ENCODE measurements at places on chromosomes 2 and 18.

DNA sequence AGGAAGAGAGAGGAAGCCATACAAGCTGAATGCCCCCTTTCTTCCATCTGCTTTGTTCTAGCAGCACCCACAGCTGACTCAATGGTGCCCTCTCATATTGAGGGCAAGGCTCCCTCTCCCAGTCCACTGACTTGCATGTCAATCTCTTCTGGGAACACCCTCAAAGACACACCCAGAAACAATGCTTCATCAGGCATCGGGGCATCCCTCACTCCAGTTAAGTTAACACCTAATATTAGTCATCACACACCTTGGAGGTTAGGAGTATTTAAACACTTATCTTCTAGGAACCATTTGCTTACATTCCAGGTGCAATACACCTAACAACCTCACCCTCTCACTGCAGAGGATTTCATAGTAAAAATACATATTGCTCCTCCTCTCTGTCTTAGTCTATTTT, 993.5 kb upstream of the DDX18 start:
- DNase-seq = no peak

DNA sequence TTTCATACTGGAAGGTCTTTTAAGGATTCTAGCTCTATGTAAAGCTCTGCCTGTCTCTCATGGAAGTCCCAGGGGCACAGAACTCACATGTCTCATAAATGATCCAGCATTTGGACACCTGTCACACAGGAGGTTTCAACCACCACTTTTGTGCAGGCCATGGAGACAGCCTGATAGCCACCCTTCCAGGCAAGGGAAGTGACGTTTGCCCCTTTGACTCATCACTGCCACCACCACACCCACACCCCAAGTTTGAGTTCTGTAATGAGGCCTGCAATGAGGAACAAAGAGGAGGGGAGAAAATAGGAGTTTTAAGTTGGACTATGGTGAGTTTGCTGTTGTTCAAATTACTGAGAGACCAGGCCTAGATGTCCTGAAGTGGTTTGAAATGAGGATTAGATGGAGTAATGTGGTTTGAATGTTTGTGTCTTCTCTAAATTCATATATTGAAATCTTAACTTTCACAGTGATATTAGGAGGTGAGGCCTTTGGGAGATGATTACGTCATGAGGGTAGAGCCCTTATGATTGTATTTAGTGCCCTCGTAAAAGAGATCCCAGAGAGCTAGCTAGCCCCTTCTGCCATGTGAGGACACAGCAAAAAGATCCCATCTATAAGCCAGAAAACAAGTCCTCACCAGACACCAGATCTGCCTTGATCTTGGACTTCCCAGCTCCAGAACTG, 175.3 kb upstream of the EPHA4 start:
- DNase-seq = no peak

GRCh38 chr18:50401888-50402287, 27.0 kb downstream of the SKA1 start:
- peak; percentile 74 for DNase-seq

GRCh38 chr2:152549423-152549822, 167.8 kb downstream of the PRPF40A start:
- DNase-seq = no peak

GRCh38 chr18:8484951-8485350, 124.3 kb upstream of the RAB12 start:
- DNase-seq = no peak

- DNase-seq = no peak
Observed at GRCh38 chr2:235024191-235024860, 72.5 kb downstream of the SH3BP4 start.

DNA sequence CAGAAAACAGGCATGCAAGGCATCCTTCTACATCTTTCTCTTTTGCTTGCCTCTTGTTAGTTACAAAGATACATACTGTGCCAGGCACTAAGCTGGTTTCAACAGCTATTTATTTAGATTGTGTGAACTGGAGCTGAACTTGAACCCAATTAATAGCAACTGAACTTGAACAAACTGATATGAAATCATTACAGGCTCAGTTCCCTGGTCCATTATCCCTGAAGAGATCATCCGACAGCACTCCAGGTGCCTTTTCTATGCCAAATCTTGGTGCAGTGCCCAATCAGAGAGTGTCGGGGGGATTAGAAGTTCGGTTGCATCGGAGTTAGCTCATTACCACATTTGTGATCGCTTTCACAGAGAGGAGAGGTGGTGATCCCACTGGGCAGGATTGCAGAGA, 477.6 kb downstream of the PARD3B start:
- DNase-seq = no peak

Data from cardiac muscle cell (in vitro differentiated cells and primary cell).